ENCODE measurements at places on chromosomes 3 and 15.
A peak's percentile ranks its signal among the peaks of the same experiment; 100 is the strongest.

GRCh38 chr3:55963601-55964000 is 476.5 kb upstream of the WNT5A start:
- no peak for DNase-seq

DNA sequence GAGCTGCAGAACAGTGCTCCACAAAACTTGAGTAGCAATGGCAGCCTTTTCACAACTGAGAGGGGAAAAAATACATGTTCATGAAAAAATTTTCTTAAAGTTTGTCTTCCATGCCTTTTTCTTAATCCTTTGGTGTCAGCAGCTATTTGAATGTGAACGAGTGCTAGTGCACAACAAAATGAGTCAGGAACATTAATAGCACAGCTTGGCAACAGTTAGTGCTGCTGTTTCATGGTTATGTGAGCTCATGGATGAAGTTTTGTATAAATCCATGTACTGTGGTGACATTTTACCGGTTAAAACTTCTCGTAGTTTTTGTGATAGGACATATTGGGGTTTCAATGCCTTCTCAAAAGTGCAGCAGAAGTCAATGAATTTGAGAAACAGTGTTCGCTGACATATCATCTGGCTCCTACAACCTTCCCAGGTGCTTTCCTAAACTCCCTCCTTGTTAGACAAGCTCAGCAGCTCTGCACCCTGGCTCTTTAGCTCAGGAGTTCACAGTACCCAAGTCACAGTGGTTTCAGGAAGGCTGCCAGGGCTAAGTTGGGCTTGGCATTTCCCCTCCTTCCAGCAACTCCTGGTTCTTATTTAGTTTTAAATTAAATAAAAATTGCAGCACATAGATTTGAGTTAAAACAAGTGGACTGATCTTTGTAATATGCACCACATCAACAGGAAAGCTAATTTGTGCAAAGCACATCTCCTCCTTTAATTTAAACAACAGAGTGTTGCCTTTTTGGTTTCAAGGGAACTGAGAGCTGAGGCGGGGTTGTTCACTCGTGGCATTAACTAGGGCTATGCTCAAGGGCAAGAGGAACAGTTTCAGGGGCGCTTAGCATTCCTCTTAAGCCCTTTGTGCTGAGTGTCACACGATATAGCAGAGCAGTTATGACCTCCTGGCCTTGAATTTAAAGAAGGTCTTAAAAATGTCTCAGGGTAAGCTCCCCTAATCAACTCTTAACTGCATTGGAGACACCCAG is 362.8 kb downstream of the CHST2 start:
- DNase-seq = no peak

- peak; percentile 49 for DNase-seq
Measured at GRCh38 chr15:65089206-65089824, 12.8 kb downstream of the KBTBD13 start.

DNA sequence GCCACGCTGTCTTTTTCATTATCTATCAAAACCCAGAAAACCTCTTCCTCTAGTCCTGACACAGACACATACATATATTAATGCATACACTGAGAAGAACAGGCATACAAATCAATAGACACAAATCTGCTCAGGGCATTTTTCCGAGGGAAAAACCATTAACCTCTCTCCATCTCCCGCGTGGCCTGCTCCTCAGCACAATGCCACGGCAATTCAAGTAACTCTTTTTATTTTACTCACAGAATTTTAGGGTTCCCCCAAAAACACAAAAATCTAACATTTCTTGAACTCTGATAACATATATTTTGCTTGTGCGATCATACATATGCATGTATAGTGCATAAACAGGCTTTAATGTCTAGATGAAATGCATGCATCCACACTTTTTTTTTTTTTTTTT is 110.8 kb upstream of the NSMCE3 start:
- DNase-seq = no peak
